ENCODE measurements at places on chromosomes 4 and X. TPM values are rescaled to one million over a fixed set of nuclear protein-coding genes. Genes with fewer than 3 reads are reported as not detected.

Gene MAGEC3
- not detected for total RNA-seq

Gene KDR
- 0.49 TPM for total RNA-seq

Gene PRDM5
- 7.9 TPM for total RNA-seq

Gene ZDHHC9
- 32.0 TPM for total RNA-seq

Gene TLR10
- total RNA-seq, result not detected

Gene F11
- not detected for total RNA-seq

Gene POU3F4
- not detected for total RNA-seq

Gene TREX2
- total RNA-seq, result 7.8 TPM

Gene CLDN34
- total RNA-seq, result not detected

Gene AMER1
- total RNA-seq, result 2.3 TPM

Gene RAB41
- not detected for total RNA-seq

Gene ITGB1BP2
- total RNA-seq, result 1.0 TPM

Gene PALLD
- total RNA-seq, result 380 TPM

Gene SLITRK4
- not detected for total RNA-seq

Gene CLCN4
- 0.94 TPM for total RNA-seq

Gene MAOA
- 38.6 TPM for total RNA-seq
